CD4-positive, alpha-beta T cell treated with Interferon gamma for 1 hour (primary cell): ENCODE measurements at places on chromosomes 3 and 15.

DNA sequence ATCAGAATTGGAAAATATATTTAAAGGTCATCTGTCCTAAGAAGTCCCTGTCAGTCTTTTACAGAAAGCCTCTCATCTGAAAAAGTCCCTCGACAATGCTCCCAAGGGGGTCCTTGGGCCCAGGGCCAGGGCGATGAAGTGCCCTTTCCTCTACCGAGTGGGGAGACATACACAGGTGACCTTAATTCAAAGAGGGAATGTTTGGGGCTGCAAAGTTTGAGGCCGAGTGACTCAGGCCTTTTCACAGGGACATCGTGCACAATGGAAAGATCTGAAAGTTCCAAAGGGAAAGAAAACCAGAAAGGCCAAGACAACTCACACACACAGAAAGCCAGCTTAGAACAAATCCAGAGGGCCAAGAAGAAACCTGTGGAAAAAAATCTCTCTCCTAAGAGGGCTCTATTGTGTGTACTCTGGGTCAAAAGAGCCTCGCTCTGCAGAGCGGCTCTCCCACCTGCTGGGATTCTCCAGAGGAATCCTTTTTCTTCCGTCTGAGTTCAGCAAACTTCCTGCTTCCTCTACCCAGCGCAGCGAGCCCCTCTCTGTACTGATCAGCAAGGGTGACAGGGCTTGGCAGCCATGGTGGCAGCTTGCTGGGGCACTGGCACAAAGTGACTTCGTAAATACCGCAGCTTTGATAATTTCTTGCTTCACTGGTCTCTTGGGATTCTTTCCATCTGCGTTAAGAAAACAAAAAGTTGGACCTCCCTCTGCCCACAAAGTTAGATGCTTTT is 259.1 kb downstream of the OPA1 start:
- DNase-seq = no peak

GRCh38 chr15:69930754-69931153 is 167.0 kb downstream of the TLE3 start:
- DNase-seq = no peak

DNA sequence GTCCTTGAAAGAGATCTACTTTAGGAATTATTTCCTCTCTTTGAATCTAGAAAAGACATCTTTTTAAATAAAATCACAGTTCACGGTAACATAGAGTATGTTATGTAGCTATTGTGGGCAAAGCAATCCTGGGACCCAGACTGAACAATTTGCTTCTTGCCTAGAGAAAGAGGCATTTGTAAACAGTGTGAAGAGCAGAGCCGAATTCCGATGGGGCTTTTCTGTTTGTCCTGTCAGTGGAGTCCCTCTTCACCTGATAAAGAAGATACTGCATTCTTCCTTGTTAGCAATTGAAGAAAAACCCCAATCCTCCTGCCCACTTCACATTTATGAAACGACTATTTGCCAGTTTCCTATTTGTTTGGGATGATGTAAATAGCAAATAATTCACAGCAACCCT is 462.9 kb downstream of the WDR72 start:
- DNase-seq = no peak

- peak; percentile 25 for DNase-seq
These were observed 63.9 kb upstream of the FAM98B start for GRCh38 chr15:38389924-38390542.

GRCh38 chr15:57460208-57460816 is 84.0 kb downstream of the CGNL1 start:
- no peak for DNase-seq

DNA sequence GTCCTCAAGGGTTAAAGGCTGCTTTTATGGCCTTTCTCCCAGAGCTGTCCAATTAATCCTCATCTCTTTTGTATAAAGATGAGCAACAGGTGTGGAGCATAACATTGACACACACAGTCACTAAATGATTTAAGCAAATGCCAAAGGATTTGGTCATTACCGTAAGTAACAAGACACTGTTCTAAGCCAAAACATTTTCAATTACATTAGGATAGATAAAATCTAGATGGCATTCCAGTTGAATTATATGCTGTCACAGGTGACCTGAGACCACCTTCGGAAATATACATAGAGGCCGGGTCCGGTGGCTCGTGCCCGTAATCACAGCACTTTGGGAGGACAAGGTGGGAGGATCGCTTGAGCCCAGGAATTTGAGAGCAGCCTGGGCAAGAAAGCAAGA is 105.3 kb upstream of the UBE3A start:
- DNase-seq = no peak

DNA sequence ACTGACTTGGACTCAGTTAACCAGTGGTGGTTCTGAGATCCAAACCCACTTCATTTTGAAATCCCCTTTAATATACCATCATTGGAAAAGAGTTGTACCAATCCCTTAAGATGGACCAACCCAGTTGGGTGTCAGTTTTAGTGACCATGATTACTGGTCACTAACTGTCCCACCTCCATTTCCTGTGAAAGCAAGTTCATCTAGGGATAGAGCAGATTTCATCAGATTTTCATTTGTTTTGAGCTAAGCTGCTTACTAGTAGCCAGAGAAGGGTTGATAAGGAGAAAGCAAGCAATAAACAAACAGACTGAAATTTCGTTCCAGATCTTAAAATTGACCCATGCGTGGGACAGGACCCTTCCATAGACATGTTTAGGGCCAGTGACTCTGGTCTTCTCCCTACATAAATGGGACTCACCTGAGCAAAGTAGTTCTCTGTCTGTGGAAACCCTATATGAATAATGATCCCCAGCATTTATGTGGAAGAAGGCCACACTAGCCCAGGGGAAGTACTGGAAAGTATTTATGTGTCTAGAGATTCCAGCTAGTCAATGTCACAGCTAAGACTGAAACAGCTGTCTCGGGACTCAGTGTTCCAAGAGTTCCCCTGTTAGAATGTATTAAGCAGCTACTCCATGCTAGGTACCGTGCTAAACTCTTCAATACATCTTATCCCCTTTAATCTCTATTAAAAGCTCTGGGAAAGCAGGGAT is 196.0 kb upstream of the BCL6 start:
- no peak for DNase-seq
